M059J (cell line): ENCODE measurements at places on chromosomes 2 and 18.
A peak's percentile ranks its signal among the peaks of the same experiment; 100 is the strongest.

DNA sequence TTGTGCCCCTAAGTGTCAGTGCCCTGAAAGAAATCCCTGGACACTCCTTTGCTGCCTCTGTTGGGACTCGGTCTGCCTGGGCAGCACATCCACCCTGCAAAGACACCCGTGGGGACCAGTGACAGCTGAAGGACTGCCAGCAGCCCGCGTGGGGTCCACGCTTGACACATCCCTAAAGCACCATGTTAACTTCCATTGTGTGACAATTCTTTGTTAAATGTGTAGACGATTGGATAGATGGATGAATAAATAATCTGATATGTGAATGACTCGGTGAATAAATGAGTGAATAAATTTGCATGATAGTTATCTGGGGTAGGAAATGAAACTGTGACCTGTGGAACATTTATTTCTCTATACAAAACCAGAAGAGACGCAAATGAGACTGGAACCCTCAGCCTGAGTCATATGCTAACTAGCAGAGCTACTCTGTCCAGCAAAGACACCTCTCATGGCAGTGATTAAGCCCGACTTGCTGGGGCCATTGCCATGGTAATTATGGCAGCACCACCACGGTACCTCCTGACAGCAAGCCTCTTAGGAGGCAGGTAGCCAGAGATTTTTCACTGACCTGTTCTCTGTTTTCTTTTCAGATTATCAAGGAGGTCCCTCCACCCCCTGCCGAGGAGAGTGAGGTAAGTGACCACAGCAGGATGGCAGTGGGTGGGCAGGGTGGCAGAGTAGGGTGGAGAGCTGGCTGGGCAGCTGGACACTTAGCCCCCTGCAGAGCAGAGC is 156.8 kb downstream of the ANTXR1 start:
- DNase-seq = peak; percentile 93

- DNase-seq = no peak
Measured at GRCh38 chr2:64323197-64323596, 130.8 kb upstream of the LGALSL start.

DNA sequence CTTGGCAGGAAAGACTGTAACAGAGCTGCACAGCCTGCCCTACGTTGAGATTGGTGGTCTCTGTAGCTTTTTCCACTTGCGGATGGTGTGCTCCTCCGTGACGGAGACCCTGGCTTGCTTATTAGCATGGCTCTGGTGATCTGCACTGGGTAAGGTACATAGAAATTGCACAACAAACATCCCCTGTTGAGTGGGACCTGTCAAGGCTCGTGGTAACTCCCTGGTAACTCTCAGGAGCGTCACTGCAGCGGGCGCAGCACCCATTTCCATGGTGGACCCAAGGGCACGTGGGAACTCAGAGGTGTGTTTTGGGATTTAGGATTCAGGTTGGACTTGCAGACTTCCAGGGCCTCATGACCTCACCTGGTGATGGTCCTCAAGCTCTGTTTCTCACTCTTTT is 1.1 kb downstream of the TRAF3IP1 start:
- no peak for DNase-seq

DNA sequence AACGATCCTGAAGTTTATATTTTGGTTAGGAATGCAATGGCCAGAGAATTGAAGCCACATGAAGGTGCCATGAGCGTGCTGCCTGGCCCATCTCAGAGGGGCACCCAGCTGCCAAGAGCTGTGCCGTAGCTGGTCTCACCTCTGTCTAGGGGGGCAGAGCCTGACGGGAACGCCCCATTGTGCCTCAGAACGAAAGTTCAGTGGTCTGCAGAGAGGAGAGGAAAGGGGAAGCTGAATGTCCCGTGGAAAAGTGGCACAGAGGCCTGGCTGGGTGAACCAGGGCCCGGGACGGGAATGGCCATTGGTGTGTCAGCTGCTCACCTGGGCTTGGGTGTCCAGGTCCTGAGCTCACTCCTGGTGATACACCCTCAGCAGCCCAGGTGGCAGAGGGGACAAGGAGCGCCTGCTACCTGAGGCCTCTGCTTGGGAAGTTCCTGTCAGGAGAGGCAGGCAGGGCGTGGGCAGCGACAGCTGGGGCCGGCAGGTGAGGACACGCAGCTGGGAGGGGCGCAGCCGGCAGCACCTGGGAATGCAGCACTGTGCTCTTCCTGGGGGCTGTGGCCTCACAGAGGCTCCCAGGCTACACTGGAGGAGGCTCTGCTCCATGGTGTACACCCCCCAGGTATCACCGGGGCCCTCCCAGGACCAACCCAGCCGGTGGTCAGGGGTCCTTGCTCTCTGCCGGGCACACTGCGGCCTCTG is 67.3 kb downstream of the PARD6G start:
- DNase-seq = no peak

DNA sequence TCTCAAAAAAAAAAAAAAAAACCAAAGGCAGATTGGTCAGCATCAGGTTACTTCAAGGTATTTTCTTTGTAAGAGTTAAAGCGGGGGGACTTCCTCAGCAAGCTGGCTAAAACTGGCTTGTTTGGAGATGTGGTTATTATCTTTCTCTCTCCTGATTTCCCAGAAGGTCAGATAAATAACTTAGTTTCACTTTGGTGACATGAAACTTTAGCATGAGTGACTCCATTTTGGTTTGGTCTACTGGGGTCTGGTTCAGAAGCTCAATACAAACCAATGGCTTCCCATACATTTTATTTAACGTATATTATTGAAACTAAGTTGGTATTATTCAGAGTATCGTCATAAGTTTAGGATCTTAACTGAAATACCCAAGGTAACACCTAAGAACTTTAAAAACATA is 41.6 kb upstream of the AMMECR1L start:
- DNase-seq = no peak

DNA sequence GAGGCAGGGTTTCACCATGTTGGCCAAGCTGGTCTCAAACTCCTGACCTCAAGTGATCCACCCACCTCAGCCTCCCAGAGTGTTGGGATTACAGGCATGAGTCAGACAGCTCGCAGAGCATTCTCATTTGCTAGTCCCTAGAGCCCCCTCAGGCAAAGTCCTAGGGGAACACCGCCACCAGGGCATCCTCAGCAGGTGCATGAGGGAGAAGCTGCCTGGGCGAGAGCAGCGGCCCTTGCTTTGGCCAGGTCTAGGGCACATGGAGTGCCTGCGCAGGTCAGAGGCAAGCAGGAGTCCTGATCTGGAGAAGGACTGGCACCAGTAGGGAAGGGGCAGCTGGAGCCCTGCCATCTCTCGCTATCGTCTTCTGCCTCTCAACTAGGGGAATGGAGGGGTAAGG is 32.4 kb downstream of the NGEF start:
- peak; percentile 81 for DNase-seq
